NCI-H2029 (cell line): ENCODE measurements at places on chromosomes 2 and 18.

GRCh38 chr18:59915606-59916005 is 15.8 kb downstream of the PMAIP1 start:
- no peak for DNase-seq

- no peak for DNase-seq
Observed at GRCh38 chr18:23203891-23204432, 68.7 kb downstream of the CABLES1 start.

DNA sequence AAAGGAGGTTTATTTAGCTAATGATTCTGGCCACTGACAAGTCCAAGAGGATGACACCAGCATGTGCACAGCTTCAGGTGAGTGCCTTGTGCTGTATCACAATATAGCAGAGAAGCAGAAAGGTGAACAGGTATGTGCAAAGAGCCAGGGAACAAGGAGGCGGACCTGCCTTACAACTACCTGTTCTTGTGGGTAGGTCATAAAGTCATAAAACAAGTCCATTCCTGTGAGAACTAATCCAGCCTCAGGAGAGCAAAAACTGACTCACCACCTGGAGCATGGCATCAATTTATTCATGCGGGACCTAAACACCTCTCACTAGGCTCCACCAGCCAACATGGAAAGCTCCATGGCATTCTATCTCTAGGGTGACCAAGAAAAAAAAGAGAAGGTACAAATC is 234.2 kb downstream of the ASXL3 start:
- no peak for DNase-seq

- DNase-seq = no peak
Observed at GRCh38 chr2:169961911-169962310, 134.7 kb downstream of the UBR3 start.

DNA sequence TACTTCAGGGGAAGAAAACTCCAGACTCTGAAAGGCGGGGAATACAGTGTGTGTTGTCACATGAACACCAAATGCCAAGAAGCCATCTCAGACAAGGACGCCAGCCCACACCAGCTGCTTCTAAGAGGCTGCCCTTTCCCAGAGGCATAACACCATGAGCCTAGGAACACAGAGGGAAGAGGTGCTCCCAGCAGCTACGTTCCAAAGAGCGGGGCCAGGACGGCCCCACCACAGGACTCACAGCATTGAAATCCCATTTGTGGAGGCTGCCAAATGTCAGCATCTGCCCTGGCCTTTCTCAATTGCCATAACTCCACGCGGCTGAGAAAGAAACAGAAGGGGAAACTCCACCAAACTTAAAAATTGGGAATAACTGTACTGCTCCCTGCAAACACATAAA is 20.1 kb upstream of the ID2 start:
- DNase-seq = no peak

GRCh38 chr2:143725400-143725799 is 596.2 kb downstream of the ARHGAP15 start:
- no peak for DNase-seq

GRCh38 chr18:38718365-38718901 is 1152.8 kb upstream of the CELF4 start:
- no peak for DNase-seq

GRCh38 chr2:223970343-223971128 is 13.3 kb downstream of the MRPL44 start:
- peak; percentile 33 for DNase-seq

DNA sequence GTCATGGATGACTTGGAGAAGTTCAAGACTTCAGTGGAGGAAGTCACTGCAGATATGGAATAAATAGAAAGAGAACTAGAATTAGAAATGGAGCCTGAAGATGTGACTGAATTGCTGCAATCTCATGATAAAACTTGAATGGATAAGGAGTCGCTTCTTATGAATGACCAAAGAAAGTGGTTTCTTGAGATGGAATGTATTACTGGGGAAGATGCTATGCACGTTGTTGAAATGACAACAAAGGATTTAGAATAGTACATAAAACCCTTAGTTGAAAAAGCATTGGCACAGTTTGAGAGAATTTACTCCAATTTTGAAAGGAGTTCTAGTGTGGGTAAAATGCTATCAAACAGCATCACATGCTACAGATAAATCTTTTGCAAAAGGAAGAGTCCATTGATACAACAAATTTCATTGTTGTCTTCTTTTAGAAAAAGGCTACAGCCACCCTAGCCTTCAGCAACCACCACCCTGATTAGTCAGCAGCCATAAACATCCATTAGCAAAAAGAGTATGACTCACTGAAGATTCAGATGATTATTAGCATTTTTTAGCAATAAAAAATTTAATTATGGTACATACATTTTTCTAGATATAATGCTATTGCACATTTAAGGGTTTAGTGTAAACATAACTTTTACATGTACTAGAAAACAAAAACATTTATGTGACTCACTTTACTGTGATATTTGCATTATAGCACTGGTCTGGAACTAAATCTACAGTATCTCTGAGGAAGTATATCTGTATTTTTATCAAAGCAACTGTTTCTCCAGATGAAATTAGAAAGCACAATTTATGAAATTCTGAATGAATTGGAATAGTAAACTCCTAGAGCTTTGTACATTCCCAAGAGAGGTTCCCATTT is 110.5 kb upstream of the TACR1 start:
- no peak for DNase-seq

DNA sequence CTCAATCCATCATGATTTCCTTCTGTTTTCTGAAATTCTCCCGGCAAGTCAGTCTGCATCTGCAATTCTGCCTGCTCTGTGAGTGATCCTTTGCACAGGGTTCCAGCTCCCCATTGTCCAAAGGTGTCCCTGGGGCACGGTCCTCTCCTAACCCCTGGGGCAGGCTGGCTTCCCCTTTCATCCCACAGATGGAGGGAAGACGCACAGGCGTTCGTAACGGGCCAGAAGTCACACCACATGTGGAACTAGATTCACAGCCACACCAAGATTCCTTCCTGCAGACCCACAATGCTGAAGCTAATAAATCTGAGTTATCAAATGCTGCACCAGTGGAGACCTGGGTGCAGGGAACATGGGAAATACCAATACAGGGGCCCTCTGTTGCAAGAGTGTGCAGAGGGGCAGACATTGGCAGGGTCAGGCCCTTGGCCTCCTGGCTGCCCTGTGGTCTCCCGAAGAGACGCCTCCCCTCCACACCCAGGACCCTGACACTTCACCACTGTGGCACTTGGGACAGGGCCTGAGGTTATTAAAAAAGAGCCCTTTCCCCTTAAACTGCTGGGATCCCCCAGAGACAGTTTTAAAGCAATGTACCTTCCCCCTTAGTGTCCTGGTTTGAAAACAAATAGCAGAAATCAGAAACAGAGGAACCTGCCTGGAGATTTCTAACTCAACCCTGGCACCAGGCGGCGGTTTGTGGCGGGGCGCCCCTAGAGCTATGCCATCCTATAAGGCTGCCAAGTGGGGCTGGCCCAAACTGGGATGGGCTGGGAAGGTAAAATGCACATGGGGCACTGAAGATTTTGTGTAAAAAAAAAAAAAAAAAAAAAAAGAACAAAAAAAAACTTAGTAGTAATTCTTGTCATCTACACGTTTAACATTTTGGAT is 15.4 kb downstream of the ZNF516 start:
- DNase-seq = no peak

- no peak for DNase-seq
Observed at GRCh38 chr2:181140414-181140813, 160.0 kb downstream of the UBE2E3 start.

DNA sequence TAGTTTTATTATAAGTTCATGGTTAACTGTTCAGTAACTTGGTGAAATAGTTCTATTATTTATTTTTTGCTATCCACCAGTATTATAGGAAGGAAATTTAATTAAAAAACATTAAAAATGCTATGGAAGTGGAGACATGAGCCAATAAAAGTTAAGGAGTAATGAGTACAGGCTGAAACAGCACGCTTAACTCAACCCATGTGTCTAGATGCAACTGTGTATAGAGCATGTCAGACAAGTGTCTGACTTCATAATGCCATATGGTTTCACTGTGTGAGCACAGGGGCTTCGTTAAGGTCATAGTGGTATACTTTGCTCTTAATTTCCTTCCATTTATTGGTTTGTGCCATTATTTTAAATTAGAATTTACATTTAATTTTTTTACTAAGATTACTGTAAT is 566.8 kb upstream of the NRP2 start:
- no peak for DNase-seq

DNA sequence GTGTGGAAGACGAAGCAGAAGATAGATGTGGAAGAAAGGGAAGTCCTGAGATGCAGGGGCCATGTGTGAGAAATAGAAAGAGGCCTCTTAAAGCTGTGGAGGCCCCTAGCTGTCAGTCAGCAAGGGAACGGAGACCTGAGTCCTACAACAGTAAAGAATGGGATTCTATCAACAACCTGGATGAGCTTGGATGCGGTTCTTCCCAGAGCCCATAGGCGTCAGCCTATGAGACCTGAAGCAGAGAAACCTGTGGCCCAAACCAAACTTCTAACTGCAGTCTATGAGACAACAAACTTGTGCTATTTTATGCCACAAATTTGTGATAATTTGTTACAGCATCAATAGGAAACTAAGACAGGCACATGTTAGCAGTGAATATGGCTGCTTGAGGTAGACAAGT is 583.7 kb downstream of the ADCYAP1 start:
- no peak for DNase-seq

DNA sequence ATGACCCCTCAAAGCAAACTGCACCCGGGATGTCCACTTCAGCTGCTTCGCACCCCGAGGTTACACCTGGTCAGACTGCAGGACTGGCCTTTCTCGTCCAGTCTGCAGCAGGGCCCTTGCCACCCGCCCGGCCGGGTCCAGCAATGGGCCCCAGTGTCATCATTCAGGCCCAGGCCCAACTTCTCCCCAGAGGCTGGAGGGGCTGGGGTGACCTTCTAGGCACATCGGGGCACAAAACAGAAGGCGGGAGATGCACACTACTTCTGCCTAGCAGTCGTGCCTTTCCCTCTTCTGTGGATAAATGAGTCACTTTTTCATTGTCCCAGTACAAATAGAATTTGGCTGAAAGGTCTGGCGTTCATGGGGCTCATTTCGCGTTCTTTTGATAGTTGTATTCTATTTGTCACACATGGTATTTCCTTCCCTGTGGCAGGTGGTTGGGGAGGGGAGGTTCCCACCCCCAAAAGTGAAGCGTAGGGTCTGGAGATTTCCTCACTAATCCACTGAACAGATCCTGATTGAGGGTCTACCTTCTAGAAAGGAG is 56.9 kb upstream of the ID2 start:
- no peak for DNase-seq

GRCh38 chr2:112870841-112871835 is 34.6 kb upstream of the IL1B start:
- no peak for DNase-seq

DNA sequence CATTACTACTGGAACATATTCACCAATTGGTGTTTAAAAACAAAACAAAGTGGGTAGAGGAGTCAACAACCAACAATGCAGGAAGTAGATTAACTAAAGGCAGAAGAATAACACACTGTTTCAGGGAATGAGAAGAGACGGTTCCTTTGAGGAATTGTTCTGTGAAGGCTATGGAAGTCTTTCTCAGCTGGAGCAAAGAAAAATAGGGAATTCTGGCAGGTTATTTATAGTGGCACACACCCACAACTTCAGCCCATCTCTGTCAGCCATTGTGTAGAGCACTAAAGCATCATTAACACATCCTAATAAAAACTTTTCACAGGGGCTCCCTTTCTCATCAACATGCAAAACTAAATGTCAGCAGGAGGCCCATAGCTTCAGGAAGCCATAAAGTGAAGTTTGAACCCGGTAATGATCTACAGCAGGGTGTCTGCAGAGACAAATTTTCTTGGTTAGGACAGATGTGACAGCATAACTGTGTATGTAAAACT is 113.6 kb downstream of the CDH2 start:
- no peak for DNase-seq

GRCh38 chr2:227280895-227281294 is 44.2 kb upstream of the MFF start:
- no peak for DNase-seq

- DNase-seq = no peak
Observed at GRCh38 chr2:187906021-187906420, 351.8 kb upstream of the TFPI start.

DNA sequence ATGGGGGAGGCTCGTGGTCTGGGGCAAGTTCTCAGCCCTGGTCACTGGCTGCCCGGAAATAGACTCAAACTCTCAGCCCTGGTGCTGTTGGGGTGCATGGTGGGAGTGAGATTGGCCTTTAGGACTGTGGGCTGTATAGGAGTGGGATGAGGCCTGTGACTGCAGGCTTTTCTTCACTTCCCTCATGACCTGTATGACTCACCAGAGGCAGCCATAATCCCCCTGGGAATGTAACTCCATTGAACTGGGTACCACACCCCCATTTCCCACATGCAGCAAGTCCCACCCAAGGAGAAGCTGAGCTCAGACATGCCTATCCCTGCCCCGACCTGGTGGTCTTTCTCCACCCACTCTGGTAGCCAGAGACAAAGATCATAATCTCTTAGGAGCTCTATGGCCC is 177.7 kb upstream of the OSR1 start:
- DNase-seq = no peak

- DNase-seq = no peak
Observed at GRCh38 chr18:64017870-64018269, 48.0 kb downstream of the SERPINB8 start.

DNA sequence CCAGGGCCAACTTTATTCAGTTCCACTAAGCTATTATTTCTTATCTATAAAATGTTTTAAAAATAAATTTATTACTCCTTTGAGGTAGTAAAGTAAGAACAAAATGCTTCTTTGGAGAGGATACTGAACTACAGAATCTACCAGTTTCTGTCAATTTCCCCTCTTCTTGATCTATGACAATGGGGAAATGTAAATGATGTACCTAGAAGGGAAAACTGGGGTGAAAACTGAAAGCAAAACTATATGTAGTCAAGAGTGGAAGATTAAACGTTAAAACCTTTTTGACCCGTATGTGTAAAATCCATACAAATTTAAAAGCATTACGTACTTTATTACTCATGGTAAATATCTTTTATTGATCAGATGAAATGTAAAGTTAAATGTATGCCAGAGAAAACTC is 1287.8 kb upstream of the TMEFF2 start:
- no peak for DNase-seq

DNA sequence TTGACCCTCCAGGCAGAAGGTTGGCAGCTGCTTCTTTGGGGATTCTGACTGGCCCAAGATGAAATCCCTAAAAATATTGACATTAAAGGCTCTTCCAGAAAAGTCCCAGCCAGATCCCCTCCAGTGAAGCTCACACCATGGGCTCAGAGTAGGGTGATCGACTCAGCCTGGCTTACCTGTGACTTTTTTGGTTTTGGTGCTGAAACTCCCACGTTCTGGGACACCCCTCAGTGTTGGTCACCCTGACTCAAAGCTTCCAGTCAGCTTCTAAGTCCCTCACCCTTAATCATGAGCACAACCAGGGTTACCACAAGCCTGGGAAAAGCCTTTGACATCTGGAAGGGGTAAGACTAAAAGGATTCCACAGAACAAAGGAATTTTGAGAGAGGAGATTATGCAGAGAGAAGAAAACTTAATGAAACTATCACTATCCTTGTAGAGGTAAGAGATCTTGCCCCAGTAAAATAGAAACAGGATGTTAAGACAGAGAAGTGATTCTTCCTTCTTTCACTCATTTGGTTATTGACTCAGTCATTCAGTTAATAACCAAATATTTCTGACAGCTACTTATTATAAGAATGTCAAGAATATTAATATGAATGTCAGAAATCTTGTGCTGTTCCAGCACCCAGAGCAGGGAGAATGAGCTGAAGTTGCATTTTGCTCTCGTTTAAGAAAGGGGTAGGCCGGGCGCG is 66.8 kb upstream of the SEC11C start:
- no peak for DNase-seq

- no peak for DNase-seq
Observed at GRCh38 chr2:42961385-42961811, 169.0 kb upstream of the HAAO start.

GRCh38 chr2:102520009-102520408 is 47.0 kb downstream of the SLC9A4 start:
- no peak for DNase-seq
